ENCODE measurements at places on chromosomes 7 and 10. TPM values are rescaled to one million over a fixed set of nuclear protein-coding genes. Genes with fewer than 3 reads are reported as not detected.

GRCh38 chr7:70459546-70459945 lies 672.4 kb upstream of the GALNT17 start:
- no peak for DNase-seq

GRCh38 chr10:90418869-90419652 lies 438.8 kb downstream of the HTR7 start:
- no peak for DNase-seq

GRCh38 chr7:122438006-122438405 lies 133.5 kb upstream of the FEZF1 start:
- DNase-seq = no peak

DNA sequence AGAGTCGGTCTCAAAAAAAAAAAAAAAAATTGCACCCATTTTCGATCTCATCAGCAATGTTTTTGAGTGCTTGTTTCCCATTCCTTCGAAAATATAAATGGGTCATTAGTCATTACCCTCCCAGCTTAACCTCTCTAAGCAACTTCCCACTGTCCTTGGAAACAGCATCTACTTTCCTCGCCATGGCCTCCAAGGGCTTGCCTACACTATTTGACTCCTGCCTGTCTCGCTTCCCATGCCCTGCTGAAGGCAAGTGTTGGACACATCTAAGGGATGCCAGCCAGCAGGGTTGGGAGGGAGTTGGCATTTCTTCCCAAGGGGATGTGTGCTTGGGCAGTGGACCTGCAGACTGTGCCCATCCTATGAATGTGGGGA lies 12.7 kb upstream of the RHBDD2 start:
- no peak for DNase-seq

DNA sequence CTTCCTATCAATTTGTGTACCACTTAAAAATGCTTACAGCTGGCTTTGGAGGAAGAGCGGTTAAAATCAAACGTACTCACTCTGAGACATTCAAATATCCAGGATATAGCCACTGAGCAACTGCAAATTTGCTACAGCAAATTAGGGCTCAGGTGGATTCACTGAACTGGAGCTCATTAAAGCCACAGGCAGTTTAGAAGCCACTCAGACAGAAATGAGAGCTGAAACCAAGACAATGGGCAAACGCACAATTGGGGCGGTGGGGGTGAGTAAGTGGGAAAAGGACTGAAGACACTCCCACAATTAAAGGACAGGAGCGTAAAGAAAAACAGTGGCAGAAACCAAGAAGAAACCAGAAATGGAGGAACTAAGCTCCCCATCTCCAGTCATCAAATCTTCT lies 20.5 kb downstream of the MPP7 start:
- DNase-seq = no peak

GRCh38 chr7:84985073-84985784 lies 201.6 kb downstream of the SEMA3D start:
- no peak for DNase-seq

Gene ZNF485
- total RNA-seq = 1.1 TPM

DNA sequence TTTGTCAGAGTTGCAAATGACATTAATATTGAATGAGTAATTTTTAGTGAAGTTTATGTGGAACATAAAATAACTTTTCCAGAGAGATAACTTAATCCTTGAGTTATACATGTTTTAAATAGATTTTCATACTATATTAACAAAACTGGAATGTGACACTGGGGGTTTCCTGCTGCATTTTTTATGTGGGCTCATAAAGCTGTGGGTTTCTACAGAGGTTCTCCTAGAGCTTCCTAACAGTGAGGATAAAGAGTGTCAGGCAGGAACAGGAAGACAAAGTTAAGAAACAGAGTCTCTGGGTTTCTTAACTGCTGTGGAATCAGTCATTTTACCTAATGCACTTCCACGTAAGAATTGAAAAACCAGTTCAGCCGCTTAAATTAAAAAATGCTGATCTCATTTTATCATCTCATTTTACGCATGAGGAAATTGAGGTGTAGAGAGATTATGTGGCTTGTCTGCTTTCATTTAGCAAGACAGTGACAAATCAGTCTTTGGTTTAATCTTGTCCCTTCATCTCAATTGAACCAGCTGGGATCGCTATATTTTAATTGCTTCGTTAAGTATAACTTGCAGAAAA lies 5.0 kb downstream of the CD36 start:
- no peak for DNase-seq

Gene INSIG1
- total RNA-seq = 77.6 TPM

DNA sequence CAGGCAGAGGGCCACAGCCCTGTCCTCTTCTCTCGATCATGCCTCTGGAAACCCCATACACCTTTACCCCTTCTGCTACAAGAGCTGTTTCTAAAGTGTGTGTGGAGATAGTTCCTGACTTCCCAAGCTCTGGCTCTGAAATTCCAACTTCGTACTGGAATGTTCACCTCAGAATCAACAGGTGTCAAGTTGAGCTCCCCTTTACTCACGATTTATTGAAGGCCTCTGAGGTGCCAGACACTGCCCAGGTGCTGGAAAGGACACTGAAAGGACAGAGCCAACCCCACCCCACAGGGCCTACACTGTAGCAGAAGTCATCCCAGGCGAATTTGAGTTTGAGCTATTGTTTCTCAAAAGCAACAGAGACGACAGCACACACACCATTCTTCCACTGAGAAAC lies 209.9 kb upstream of the FRMD4A start:
- DNase-seq = no peak

Gene MGAM2
- total RNA-seq = not detected

- DNase-seq = no peak
Measured at GRCh38 chr7:29565634-29565981, 2.0 kb downstream of the PRR15 start.

GRCh38 chr7:116499168-116500077 lies at the start of gene CAV2:
Gene CAV2 (plus strand): TSS chr7:116499738. CDS start chr7:116499782, 44 bp downstream.
- DNase-seq = no peak

Gene FZD1
- total RNA-seq = 9.5 TPM

Gene SEMA3A
- 0.67 TPM for total RNA-seq

DNA sequence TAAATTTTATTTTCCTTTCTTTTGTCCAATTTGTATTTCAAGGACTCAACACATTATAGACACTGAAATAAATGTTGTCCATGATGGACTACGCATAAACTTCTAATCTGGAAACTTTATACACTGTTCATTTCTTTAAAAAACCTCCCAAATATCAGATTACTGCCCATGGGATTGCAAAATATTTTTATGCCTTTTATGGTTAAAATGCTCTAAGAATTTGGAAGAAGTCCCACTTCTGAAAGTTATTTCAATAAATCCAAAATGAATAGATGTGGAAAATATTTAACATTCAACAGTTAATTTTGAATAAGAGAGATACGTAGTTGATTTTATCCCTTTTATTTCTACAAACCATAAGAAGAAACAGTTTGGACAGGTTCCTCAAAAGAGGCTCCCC lies 46.1 kb downstream of the CABCOCO1 start:
- DNase-seq = no peak

- no peak for DNase-seq
Measured at GRCh38 chr7:44074349-44074695, 8.0 kb downstream of the POLM start.

Gene ZNF853
- total RNA-seq = 1.3 TPM

DNA sequence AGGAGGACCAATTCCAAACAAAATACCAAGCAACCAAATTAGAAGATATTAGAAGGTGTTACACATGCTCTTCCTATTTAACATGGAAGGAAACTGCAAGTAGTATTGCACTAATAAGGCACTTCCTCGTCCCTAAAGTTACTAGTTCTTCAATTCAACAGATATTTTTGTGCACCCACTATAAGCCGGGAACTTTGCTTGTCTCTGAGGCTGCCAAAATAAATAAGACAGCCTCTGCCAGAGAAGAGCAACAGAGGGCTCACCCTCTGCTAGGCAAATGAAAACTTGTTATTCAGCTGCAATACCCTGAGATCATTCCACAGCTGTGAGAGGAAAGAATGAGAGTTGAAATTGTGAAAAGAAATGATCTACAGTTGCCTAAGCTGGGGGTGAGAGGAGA lies 37.4 kb upstream of the GSAP start:
- no peak for DNase-seq

Gene ZNF503
- total RNA-seq = 17.5 TPM

- DNase-seq = no peak
Measured at GRCh38 chr7:143015926-143016490, 10.9 kb downstream of the OR9A2 start.

GRCh38 chr10:4081685-4082111 lies 296.7 kb upstream of the KLF6 start:
- DNase-seq = no peak

GRCh38 chr7:119711104-119711503 lies 561.9 kb upstream of the KCND2 start:
- no peak for DNase-seq

- no peak for DNase-seq
Measured at GRCh38 chr7:77222819-77223218, 23.2 kb upstream of the FGL2 start.

Gene OR2A42
- not detected for total RNA-seq

DNA sequence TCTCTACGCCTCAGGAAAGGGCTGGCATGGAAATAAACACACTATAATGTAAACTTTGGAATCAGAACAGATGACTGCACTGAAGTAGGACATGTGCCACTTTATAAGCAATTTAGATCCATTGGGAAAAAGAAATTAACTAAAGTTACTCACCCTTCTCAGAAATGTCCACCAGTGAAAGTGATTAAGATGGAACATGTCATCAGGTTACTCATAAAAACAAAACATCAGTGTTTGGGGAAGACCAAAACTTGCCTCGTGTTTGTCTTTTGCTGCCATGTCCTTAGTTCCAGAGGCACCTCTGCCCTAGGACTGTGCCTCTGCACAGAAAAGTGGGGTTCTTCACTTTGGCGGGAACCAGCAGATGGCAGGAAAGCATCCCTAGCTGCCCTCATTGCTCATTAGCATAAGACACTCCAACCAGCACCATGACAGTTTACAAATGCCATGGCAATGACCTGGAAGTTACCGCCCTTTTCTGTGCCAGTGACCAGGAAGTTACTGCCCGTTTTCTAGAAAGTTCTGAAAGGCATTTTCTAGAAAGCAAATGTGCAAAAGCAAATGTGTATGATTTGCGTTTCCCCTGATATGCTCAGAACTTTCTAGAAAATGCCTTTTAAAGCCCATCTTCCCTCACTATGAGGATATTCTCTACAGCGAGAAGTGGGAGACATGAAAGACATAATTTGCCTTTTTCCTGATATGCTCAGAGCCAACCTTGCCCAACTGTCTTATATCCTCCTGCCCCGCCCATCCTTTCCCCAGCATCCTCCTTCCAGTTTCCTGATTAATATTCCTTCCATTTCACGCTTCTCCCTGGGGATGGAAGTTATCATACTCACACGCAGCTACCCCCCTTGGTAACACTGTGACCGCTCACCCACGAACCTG lies 258.2 kb downstream of the USP6NL start:
- no peak for DNase-seq

Gene SEM1
- 42.9 TPM for total RNA-seq

Gene ACSM6
- not detected for total RNA-seq

DNA sequence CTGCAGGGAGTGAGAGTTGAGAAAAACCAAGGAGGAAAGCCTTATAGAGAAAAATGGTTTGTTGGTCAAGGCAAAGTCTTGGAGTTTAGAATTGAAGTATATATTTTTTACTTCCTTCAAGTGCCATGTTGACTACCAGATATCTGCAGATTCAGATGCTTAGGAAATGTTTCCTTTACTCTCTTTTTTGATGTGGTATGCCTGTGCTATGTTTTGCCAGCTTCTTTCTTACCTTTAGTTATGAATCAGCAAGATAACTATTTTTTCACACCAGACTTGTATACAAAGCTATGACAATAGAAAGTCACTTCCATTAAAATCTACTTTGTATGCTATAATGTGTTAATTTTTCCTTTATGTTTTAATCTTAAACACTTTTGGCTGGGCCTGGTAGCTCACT lies 3.6 kb downstream of the R3HCC1L start:
- no peak for DNase-seq

DNA sequence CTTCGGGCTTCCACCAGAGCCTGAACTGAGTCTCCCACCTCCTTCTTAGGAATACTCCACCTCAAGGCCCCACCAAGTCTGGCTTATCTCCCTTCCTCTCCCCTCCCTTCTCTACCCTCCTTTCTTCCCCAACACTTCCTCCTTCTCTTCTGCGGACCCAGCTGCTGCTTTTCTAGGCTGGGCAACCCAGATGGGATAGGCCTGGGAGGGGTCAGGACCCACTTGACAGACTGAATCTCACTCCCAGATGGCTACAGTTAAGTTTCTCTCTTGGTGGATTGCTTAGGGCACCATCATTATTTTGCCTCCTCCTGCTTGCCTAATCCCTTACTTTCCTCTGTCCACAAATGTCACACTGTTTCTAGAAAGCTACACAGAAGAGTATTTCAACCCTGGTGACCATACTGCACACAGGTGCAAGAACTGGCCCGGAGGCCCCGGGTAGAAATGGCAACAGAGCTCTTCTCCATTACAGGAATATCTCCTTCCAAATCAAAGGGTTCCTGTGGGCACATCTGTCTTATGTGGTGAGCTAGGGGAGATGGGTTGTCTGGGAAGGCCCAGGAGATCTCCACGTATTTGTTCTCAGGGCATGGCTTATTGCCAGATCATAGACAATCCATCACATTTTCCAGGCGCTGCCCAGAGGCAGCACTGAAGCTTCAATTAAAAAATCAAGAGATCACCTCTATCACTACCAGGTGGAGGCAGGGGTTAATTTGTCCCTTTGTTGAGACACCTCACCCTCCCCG lies 5.1 kb upstream of the HOXA11 start:
- no peak for DNase-seq

DNA sequence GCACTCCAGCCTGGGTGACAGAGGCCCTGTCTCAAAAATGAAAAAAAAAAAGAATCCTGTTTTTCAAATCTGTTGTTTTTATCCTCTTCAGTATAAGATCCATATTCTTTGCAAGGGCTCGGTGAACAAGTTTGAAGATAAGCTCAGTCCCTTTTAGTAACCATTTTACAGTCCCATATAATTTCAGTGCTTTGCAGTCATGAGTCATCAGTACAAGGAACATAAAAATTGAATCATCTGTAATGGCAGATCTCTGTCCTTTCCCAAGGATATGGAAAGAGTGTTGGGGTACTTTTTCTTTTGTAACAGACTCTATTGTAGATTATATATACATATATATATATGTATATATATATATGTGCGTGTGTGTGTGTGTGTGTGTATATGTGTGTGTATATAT lies 52.2 kb upstream of the ZPBP start:
- DNase-seq = no peak

Gene SYNPO2L
- 0.48 TPM for total RNA-seq

DNA sequence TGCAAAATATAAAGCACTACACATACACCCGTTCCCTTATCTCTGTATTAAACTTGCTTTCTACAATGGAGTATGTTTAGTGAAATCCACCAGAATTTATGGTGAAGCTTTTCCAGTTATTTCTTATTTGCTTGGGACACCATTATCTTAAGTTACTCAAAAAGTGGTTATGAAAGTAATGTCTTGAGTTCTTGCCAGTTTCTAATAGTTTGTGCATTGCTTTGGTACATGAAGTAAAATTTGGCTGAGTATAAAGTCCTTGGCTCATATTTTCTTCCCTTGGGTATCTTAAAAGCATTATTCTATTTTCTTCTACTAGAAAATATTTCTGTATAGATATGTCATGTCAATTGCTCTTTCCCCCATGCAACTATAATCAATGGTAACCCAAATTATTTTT lies 85.2 kb downstream of the POLR1F start:
- DNase-seq = no peak

Gene EBLN1
- total RNA-seq = not detected

GRCh38 chr7:116340943-116341907 lies 130.9 kb downstream of the TES start:
- no peak for DNase-seq

- no peak for DNase-seq
Measured at GRCh38 chr10:32199714-32200394, 143.6 kb upstream of the KIF5B start.

GRCh38 chr10:34520084-34520483 lies 295.0 kb downstream of the PARD3 start:
- DNase-seq = no peak

Gene SEMA3D
- 3.8 TPM for total RNA-seq
